ENCODE measurements at places on chromosomes 4 and X.

- no peak for DNase-seq
Observed at GRCh38 chrX:146907391-146908240, 93.1 kb upstream of the CXorf51A start.

DNA sequence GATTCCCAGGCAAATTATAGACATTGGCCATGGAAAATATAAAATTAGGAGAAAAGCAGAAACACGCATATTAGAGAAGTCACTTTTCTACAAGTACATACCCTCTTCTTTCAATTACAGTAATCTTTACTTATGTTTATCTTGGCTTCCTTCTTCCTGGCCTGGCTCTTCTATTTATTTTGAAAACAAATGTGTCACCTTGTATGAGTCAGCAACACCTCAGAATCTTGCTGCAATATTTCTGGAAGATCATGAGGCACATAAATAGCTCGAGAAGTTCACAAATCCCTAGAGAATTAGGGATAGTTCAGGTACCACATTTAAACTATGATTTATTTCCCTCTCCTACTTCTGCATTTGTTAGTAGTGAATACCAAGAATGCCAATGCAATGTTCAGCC lies 124.6 kb downstream of the ANOS1 start:
- no peak for DNase-seq

GRCh38 chr4:167587361-167587760 lies 353.1 kb upstream of the SPOCK3 start:
- DNase-seq: no peak

GRCh38 chrX:94204524-94204923 lies 530.5 kb downstream of the FAM133A start:
- no peak for DNase-seq

- DNase-seq: no peak
Observed at GRCh38 chrX:21529771-21530170, 128.4 kb downstream of the KLHL34 start.

GRCh38 chr4:146165840-146166239 lies 9.7 kb upstream of the LSM6 start:
- no peak for DNase-seq

DNA sequence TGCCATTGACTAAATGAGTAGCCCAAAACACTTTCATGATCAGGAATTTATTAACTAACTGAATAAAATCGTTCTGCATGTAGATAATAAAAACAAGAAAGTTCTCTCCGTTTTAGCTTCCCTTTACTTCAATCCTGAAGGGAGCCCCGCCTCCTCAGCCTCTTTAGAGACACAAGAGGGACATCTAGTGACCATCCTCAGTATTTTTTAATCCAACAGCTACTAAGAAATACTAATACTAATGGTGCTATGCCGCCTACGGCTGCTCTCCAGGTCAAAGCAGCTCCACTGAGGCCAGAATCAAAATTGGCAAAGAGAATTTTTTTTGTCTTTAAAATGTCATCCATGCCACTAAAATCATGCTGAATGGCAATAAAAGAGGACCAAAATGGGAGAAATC lies 3.2 kb upstream of the PCDH19 start:
- DNase-seq: no peak

GRCh38 chr4:32890398-32890797 lies 2170.2 kb downstream of the PCDH7 start:
- DNase-seq: no peak

DNA sequence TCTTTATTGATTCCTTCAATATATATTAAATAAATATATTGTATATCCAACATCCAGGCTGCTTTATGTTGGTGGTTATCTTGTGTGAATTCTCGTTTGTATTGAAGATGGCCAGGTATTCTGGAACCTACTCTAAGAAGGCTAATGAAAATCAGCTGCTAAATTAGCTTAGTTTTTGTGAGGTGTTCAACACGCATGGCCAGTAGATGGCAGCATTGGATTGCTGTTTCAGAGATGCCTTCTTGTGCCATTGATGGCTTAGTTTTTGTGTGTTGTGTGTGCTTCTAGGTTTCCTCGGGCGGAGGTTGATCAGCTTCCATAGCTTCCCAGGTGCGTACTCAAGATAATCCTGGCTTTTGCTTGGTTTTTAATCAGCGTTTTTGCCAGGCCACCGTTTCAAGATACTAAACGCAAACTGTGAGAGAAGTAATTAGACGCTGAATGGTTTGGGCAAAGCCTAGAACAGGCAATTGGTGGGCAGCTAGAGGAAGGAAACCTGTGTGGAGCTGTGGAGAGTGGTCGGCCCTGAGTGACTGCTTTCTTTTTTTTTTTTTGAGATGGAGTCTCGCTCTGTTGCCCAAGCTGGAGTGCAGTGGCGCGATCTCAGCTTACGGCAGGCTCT lies 15.1 kb downstream of the NOCT start:
- DNase-seq: peak; percentile 46

Data from stimulated activated CD4-positive, alpha-beta T cell treated with anti-CD3 and anti-CD28 coated beads, Interleukin-1b, Interleukin-23, amount 100 ng/mL, for 24 hours (primary cell).